Activated CD4-positive, CD25-positive, alpha-beta regulatory T cell (primary cell): ENCODE measurements at places on chromosomes 12 and 14.

DNA sequence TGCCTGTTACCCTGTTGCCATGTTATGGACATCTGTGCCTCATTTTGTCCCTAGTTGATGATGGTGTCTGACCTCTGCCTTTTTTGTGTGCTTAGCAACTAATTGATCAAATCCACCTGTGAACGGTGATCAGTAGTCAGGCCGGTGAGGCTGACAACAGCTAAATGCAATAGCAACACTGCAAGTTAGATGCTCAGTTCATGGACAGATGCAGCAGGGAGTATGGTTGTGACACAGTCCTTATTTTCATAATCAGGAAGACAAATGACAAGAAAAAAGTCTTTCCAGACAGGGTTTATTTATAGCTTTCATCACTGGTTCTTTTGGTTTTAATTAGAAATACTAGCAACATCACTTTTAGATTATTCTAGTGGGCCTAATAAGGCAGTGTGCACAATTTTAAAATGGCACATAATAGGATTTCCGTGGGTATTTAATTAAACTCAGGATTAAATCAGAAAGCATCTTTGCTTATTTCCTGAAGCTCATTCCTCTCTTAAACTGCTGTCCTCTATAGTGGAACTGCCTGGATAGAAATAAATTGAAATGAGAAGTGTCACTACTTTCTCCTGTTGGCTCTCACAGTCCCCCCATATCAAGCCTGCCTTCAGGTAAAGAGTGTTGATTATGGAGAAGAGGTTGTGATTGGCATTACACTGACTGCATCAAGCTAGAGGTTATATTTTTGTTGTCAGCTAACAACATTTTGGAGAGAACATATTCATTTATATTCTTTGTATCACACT is 281.1 kb upstream of the NAV3 start:
- DNase-seq: no peak

GRCh38 chr12:92065018-92065499 is 80.6 kb downstream of the BTG1 start:
- no peak for DNase-seq

DNA sequence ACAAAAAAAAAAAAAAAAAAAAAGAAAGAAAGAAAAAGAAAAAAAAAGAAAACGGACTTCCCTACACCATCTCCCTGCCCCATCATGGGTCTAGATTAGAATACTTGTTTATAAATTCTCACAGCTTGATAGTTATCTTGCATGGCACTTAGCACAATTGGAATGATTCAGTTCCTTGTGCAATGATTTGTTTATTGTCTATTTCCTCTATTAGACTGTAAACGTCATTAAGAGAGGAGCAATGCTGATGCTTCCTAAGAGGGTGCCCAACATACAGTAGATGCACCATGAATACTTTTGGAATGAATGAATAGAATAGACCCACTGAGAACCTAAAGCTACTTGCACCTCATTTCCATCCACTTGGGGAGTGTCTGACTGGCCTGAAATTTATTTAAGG is 40.8 kb downstream of the PAX9 start:
- no peak for DNase-seq

GRCh38 chr12:9742661-9743060 is 9.8 kb upstream of the CLECL1 start:
- no peak for DNase-seq

DNA sequence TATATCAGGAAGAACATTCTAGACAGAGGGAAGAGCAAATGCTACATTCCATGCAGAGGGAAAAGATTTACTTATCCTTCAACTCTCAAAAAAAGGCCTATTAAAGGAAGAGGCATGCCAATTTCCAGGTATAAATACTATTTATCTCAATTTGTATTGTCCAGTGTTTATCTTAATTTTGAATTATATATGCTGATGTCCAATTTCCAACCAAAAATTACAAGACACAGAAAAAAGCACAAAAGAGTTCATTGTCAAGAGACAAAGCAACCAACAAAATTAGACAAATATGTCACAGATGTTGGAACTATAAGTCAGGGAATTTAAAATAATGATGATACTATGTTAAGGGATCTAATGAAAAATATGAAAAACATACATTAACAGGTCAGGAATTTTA is 286.6 kb upstream of the SFSWAP start:
- DNase-seq: no peak

GRCh38 chr14:93591506-93591905 is 160.8 kb downstream of the UNC79 start:
- no peak for DNase-seq

DNA sequence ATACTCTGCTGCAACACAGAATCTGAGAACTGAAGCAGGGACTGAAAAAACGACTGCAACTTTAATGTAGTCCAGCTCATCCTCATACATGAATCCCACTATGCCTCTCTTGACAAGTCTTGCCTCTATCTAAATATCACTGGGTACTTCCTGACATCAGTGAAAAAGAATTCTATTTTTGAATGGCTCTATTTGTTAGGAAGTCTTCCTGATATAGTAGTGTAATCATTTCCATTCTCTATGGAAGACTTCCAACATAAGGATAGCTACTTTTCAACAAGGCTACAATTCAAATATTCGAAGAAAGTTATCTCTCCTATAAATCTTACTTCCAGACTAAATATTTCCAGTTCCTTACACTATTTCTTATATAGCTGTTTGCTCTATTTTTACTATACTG is 167.5 kb downstream of the MDGA2 start:
- DNase-seq: no peak
